Tibial nerve (tissue), 4 donors: ENCODE measurements at places on chromosomes 13 and 19. TPM values are rescaled to one million over a fixed set of nuclear protein-coding genes. Genes with fewer than 3 reads are reported as not detected.
A peak's percentile ranks its signal among the peaks of the same experiment; 100 is the strongest.

The EFNA2 gene
- not detected for total RNA-seq

The CNMD gene
- total RNA-seq = not detected

The CYP2A7 gene
- total RNA-seq = not detected

DNA sequence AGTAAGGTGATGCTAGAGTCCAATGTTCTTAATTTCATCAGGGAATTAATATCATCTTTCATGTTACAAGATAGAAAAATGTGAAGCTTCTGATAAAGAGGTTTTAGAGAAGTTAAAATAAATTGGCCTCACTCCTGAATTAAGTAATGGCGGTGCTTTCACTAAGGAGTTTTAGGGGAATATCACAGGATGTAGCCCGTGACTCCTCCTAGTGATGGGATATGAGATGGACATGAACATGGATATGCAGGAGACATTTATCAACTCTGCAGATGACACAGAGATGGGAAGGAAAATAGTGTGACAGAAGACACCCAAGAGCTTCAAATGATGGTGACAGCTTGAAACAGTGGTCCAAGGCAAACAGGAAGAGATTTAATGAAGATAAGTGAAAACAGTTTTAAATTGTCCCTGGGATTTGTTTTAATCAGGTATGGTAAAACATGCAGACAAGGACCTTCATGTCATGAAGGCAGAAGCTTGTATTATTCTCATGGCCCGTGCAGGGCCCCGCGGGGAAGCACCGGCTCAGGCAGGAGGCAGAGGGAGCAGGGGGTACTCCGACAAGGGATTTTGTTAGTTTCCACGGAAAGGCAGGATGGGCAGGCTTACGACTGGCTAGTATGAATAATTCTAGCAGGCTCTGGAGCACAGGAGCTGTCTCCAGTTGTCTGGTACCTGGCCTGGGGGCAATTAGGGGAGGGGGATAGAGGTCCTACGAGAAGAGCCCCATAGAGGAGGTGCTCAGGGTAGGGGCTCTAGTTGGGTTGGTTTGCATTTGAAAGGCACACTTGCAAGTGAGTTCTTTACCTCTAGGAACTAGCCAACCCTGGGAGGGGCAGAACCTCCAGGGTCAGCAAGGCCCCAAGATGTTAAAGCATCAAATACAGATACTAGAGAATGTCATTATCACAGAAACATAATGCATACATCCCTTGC lies 38.7 kb upstream of the FARP1 start:
- no peaks in the 10 kb centered on the region for H3K4me1 ChIP-seq
- H3K27me3 ChIP-seq = no peaks in the 10 kb centered on the region
- no peak overlapping the region for H3K4me3 ChIP-seq
- no peak for DNase-seq
- no peak overlapping the region for H3K27ac ChIP-seq

DNA sequence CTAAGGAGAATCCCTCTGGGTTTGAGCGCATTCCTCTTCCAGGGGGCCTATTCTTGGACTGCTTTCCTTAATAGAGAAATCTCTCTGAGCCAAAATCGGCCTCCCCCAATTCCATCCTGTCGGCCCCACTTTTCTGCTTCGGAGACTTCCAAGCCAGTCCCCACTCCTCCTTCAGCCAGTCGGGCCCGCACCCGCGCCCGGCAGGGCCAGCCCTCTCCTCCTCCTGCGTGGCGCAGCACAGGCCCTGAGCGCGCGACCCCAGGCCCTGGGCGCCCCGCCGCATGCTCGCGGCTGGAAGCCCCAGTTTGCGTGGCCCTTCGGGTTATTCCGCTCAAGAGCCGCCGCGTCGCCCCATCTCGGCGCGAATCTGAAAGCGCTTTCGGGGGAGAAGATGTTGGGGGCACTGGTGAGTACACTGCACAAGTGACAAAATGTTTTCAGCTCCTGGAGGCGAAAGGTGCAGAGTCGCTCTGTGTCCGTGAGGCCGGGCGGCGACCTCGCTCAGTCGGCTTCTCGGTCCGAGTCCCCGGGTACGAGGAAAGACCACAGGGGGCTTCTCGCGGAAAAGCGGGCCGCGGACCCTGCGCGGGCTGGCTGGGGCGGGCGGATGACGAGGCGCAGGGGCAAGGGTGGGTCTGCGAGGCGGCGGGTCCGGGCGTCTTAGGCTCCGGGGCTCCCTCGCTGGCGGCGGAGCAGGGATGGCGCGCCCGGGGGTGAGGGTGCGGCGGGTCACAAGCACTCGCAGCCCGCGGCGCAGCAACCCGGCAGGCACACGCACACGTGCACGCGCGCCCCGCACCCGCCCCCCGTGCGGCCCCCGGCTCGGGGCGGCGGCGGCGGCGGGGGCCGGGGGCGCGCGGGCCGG lies at the start of gene IL17D:
Gene IL17D, plus strand, starts transcription at position 785 of the 865 bp plus-strand sequence. CDS start 303 bp downstream, outside the sequence.
- DNase-seq = no peak
- no peaks in the 10 kb centered on the region for H3K36me3 ChIP-seq
- H3K27me3 ChIP-seq = no peaks in the 10 kb centered on the region
- H3K27ac ChIP-seq = peak within 1 kb of the TSS; percentile 76
- H3K4me1 ChIP-seq = peaks cover 10% of the 10 kb centered on the region
- H3K4me3 ChIP-seq = peak within 1 kb of the TSS; percentile 63

GRCh38 chr19:1251330-1252220 lies 3.2 kb downstream of the MIDN start:
- DNase-seq = no peak
- H3K36me3 ChIP-seq = peaks cover 26% of the 10 kb centered on the region
- H3K4me3 ChIP-seq = peak overlapping the region; percentile 99
- H3K27ac ChIP-seq = peak overlapping the region; percentile 99

GRCh38 chr13:91817250-91817649 lies 418.8 kb downstream of the GPC5 start:
- H3K27ac ChIP-seq = no peak overlapping the region
- DNase-seq = no peak
- H3K4me1 ChIP-seq = no peaks in the 10 kb centered on the region

DNA sequence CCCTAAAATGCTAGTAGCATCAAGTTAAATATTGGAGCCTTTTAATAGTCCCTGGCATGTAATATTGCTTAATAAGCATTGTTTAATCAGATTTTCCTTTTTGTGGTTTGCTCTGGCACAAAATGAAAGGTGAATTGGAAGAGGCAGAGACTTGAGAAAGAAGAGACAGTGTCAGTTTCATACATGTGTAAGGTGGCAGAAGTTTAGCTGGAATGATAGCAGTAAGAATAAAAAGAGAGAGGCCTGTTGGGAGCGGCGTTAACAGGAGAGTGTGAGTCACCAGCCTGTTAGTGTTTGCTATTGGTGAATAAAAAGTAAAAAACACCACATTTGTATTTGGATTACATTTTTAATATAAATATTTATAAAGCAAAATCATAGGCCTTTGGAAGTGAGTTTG lies 145.3 kb downstream of the PDS5B start:
- no peaks in the 10 kb centered on the region for H3K36me3 ChIP-seq
- no peak overlapping the region for H3K4me3 ChIP-seq
- peak overlapping the region; percentile 42 for H3K27ac ChIP-seq
- H3K27me3 ChIP-seq = no peaks in the 10 kb centered on the region
- DNase-seq = no peak

DNA sequence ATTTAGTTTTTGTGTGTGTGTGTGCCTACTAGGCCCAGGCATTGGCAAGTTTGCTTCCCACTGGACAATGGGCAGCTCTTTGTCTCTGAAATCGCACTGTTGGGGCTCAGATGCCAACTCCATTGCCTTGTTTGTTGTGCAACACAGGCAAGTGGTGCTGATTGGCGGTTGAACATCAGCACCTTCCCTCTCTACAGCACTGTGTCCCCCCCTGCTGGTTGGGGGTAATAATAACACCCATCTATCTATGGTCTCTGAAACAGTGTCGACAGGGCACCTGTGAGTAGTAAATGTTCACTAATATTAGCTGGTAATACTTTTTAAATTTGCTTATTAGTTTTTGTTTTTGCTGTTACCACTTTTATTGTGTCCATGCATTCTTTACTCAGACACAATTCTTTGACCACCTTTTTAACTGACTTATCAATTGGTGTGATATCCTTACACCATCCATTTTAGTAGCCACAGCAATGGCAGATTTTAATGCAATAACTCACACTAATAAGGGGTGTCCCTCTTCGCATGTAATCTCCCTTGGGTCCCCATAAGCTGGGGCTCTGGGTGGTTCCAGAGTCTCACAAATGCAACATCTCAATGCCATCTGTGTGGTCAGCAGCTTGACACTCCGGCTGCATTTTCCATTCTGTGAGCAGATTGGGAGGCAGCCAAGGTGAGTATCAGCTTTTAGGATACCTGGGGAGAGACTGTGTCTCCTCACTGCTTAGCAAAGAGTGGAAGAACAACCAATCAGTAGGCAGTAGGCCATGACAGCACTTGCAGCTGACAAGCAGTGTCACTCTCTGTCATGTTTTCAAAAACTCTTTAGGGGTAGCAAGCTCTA lies 47.7 kb upstream of the UQCRFS1 start:
- no peaks in the 10 kb centered on the region for H3K27me3 ChIP-seq
- H3K36me3 ChIP-seq = no peaks in the 10 kb centered on the region
- DNase-seq = no peak
- no peak overlapping the region for H3K27ac ChIP-seq
- no peaks in the 10 kb centered on the region for H3K4me1 ChIP-seq
- no peak overlapping the region for H3K4me3 ChIP-seq

- no peak overlapping the region for H3K27ac ChIP-seq
- DNase-seq = no peak
- peak overlapping the region; percentile 18 for H3K4me3 ChIP-seq
- H3K36me3 ChIP-seq = peaks cover 24% of the 10 kb centered on the region
- H3K27me3 ChIP-seq = no peaks in the 10 kb centered on the region
- H3K4me1 ChIP-seq = no peaks in the 10 kb centered on the region
These were observed 15.2 kb downstream of the ZSCAN5C start for GRCh38 chr19:56217039-56217949.

- no peaks in the 10 kb centered on the region for H3K36me3 ChIP-seq
- DNase-seq = no peak
- no peak overlapping the region for H3K27ac ChIP-seq
- peaks cover 3% of the 10 kb centered on the region for H3K27me3 ChIP-seq
- H3K4me1 ChIP-seq = no peaks in the 10 kb centered on the region
- H3K4me3 ChIP-seq = no peak overlapping the region
These were observed 43.0 kb downstream of the CACNA1A start for GRCh38 chr19:13463296-13463695.

DNA sequence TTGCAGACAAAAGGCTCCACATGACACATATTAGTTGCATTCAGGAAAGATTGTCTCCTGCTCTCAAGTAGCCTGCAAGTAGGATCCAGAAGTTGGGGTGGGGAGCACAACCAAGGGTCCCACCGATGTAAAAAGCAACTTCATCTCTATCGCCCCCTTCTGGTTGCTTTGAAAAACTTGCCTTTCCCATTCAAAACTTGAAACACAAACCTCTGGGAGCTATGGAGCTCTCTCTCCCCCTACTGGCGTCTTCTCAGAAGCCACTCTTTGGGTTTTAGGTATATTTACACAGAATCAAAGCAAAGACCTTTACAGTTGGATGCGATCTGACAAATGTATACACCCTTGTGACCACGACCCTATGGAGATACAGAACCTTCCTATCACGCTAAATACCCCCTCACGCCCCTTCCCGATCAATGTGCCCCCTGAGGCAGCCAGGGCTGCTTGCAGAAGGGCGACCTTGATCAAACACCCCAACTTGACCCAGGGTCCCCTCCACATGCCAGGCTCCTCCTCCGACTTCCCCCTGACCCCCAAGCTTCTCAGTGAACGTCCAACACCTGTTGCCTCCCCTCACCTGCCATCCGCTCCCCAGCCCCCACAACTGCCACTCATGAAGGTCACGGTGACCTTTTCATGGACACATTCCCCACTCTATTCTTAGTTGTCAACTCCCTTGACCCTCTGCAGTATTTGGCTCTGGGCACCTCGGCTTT lies 10.1 kb downstream of the NOSIP start:
- peaks cover 5% of the 10 kb centered on the region for H3K4me1 ChIP-seq
- peaks cover 16% of the 10 kb centered on the region for H3K36me3 ChIP-seq
- no peaks in the 10 kb centered on the region for H3K27me3 ChIP-seq
- peak; percentile 72 for DNase-seq

GRCh38 chr13:100543872-100544602 lies 44.6 kb downstream of the GGACT start:
- H3K4me3 ChIP-seq = no peak overlapping the region
- H3K27ac ChIP-seq = no peak overlapping the region
- H3K4me1 ChIP-seq = no peaks in the 10 kb centered on the region
- H3K27me3 ChIP-seq = no peaks in the 10 kb centered on the region
- DNase-seq = no peak

DNA sequence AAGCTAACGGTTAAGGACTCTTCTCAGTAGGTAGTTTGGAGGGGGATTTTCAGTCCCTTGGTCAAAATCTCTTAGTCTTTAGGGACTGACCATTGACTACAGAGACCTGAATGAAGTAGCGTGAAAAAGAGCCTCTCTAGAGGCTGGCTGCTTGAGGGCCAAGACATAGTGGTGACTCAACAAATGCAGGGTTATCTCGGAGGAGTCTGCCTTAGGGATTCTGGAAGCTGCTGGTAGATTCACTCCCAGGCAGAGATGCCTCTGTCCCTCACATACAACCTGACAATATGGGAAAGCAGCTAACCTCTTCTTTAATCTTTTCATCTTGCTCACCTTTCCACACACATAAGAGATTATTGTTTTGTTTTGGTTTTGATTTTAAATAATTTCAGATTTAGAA lies 5.1 kb downstream of the ZNF793 start:
- H3K4me3 ChIP-seq = no peak overlapping the region
- no peaks in the 10 kb centered on the region for H3K4me1 ChIP-seq
- peaks cover 76% of the 10 kb centered on the region for H3K36me3 ChIP-seq
- no peaks in the 10 kb centered on the region for H3K27me3 ChIP-seq
- H3K27ac ChIP-seq = no peak overlapping the region

- H3K36me3 ChIP-seq = no peaks in the 10 kb centered on the region
- H3K27me3 ChIP-seq = no peaks in the 10 kb centered on the region
- no peak overlapping the region for H3K27ac ChIP-seq
These were observed 200.2 kb upstream of the SLITRK1 start for GRCh38 chr13:84082462-84082861.

- no peak overlapping the region for H3K4me3 ChIP-seq
- no peaks in the 10 kb centered on the region for H3K27me3 ChIP-seq
- no peaks in the 10 kb centered on the region for H3K4me1 ChIP-seq
- H3K36me3 ChIP-seq = no peaks in the 10 kb centered on the region
- H3K27ac ChIP-seq = no peak overlapping the region
These were observed 47.5 kb upstream of the GSX1 start for GRCh38 chr13:27744801-27745200.

GRCh38 chr13:51134763-51135365 lies 23.8 kb upstream of the C13orf42 start:
- no peak overlapping the region for H3K27ac ChIP-seq
- DNase-seq = no peak
- H3K4me3 ChIP-seq = no peak overlapping the region
- no peaks in the 10 kb centered on the region for H3K4me1 ChIP-seq
- H3K27me3 ChIP-seq = no peaks in the 10 kb centered on the region
